Psoas muscle (tissue), 8 donors: ENCODE measurements at places on chromosomes 7 and 10. TPM values are rescaled to one million over a fixed set of nuclear protein-coding genes. Genes with fewer than 3 reads are reported as not detected.

ADIRF gene
- total RNA-seq, result 19.1 TPM

KCP gene
- total RNA-seq, result 0.32 TPM

PYROXD2 gene
- total RNA-seq, result 3.8 TPM

NUTM2B gene
- 0.86 TPM for total RNA-seq

FAM25G gene
- not detected for total RNA-seq

SPACDR gene
- total RNA-seq, result not detected

GRCh38 chr7:40922316-40922670 is 780.6 kb downstream of the INHBA start:
- no peak for DNase-seq

GBX1 gene
- total RNA-seq, result 0.91 TPM

MBL2 gene
- not detected for total RNA-seq

PNPLA8 gene
- 58.5 TPM for total RNA-seq

DNA sequence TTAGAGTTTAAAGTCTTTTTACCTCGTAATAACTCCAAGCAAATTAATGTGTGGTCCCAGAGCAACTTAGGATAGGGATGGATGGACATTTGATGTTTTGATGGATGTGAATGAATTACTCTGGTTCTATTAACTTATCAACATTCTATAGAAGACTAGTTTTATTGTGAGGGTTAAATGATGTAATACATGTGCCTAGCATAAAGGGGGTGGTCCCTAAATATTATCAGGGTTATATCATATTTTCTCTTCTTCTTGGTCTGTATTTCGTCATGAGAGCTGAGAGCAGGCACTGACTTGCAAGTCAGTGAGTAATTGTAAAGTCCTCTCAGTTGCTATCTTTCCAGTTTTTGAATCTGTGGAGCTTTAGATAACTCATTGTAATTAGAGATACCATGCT is 219.3 kb downstream of the GATA3 start:
- no peak for DNase-seq

RPEL1 gene
- not detected for total RNA-seq

DNA sequence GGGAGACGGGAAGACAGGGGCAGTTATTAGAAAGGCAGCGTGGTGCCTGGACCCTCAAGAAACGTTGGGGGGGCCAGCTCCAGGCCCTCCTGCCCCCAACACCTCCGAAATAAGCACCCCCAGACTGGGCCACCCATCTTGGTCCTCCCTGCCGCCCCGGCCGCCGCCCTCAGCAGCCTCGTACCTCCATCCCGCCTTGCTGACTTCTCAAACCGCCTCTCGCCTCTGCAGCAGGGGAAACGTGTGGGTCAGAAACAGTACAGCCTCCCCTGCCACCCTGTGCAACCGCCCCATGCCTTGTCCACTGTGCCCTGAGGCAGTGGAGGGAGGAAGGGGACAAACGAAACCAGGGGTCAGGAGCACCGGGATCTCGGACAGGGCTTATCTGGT is 7.2 kb downstream of the GIGYF1 start:
- DNase-seq, result no peak

- no peak for DNase-seq
These were observed 362.9 kb upstream of the ZNF32 start for GRCh38 chr10:44011603-44011981.

GRCh38 chr10:69960988-69961880 is 91.4 kb upstream of the MACROH2A2 start:
- DNase-seq, result no peak

DNA sequence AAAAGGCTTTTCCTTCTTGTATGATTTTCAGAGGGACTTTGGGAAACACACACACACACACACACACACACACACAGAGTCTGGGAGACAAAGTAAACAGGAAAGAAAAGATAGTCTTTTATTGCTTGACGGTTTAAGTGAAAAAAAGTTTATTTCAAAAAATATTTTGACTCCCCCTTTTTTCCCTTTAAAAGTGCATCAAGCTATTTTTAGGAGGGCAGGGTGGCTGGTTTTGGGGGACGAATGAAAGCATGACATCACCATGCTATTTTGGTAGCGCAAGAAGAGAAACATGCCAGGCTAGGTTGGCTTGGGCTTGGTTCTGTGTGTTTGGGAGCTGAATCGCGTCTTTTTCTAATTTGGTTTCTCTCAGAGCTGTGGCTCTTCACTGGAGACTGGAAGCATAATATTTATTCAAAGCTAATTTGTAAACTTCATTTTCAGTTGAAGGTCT is 129.2 kb downstream of the BAMBI start:
- no peak for DNase-seq

- DNase-seq, result no peak
These were observed 31.5 kb downstream of the PHF14 start for GRCh38 chr7:11005202-11005601.

- DNase-seq, result no peak
These were observed 43.4 kb downstream of the PRF1 start for GRCh38 chr10:70558871-70559810.

FGL2 gene
- 8.8 TPM for total RNA-seq

DNA sequence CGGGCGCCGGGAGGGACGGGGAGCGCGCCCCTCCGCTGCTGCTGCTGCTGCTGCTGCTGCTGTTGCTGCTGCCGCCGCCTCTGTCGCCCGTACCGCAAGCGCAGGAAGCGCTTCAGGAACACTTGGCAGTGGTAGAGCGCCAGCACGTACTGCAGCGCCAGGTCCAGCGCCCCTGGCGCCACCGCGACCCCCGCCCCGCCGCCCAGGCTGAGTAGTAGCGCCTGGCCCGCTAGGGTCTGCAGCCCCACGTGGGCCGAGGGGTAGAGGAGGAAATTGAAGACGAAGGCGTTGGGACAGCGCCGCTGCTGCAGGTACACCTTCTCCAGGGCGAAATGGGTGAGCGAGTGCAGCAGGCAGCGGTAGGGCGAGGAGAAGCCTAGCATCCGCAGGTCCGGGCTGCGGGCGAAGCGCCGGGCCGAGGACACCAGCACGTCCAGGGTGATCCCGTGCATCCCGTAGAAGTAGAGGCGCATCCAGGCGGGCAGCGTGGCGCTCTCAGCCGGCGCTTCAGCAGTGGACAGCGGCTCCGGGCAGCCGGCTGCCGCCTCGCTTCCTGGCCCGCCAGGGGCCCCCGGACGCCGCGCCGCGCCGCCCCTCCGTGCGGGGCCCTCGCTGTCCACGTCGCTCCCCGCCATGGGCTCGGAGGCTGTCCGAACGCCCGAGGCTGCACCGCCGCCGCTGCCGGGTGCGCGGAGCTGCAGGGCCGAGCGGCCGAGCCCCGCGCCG is at the start of gene TMEM229A:
Gene TMEM229A (minus strand): TSS at position 699 of the 726 bp plus-strand sequence. CDS start 64 bp downstream, at position 635.
- DNase-seq, result peak; percentile 23

- DNase-seq, result no peak
These were observed 61.4 kb upstream of the NME8 start for GRCh38 chr7:37786741-37787569.

PTF1A gene
- total RNA-seq, result not detected

- no peak for DNase-seq
These were observed 98.8 kb upstream of the BMPER start for GRCh38 chr7:33806298-33807154.

GRCh38 chr10:124001391-124002148 is 91.8 kb downstream of the CHST15 start:
- no peak for DNase-seq

PRKAR2B gene
- 2.5 TPM for total RNA-seq

CTAGE6 gene
- total RNA-seq, result not detected

DNA sequence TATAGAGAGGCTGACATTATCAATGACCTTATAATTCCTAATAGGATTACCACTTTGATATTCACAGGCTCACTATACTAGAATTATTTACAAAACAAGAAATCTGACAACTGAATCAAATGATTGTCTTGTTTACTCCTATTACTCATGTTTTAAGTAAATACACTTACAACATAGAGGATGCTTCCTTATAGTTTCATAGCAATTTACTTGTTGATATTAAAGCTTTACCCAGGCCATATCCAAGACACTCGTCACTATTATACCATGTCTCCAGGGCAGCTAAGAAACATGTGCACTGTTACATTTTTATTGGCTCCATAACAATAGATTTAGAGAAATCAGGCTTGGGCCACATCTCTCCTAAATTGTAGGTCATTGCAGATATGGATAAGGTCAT is 276.9 kb downstream of the HGF start:
- no peak for DNase-seq

DNA sequence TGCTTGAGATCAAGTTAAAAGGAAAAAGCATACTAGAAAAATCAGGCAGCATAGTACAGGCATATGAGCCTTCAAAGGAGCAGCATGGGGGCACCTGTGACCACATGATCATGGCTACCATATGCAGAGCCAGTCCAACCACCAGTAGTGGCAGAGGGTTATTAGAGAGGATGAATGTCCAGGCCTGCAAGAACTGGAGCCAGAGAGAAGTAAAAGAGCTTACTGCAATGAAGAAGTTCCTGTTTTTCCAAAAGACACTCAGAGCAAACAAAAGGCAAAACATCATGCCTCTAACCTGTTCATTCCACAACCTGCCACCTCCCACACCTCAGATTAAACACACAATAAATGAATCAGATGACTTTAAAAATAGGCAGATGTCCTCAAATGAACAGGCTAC is 99.6 kb upstream of the NAMPT start:
- DNase-seq, result no peak

DNA sequence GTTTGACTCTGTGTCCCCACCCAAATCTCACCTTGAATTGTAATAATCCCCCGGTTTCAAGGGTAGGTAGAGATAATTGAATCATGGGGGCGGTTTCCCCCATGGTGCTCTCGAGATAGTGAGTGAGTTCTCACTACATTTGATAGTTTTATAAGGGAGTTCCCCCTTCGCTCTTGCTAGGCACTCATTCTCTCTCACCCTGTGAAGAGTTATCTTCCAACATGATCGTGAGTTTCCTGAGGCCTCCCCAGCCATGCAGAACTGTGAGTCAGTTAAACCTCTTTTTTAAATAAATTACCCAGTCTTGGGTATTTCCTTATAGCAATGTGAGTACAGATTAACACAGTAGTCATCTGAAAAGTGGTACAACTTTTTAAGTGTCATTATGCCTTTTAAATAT is 913.5 kb upstream of the LRRN3 start:
- DNase-seq, result no peak

MYL10 gene
- total RNA-seq, result not detected
